Activated effector memory CD4-positive, alpha-beta T cell treated with Interleukin-2 at 50 U/mL for 16 hours (primary cell): ENCODE measurements at places on chromosomes 5 and 9.

- DNase-seq, result no peak
Measured at GRCh38 chr9:132465131-132465635, 55.2 kb downstream of the CFAP77 start.

GRCh38 chr5:126099077-126099476, 324.1 kb upstream of the GRAMD2B start:
- DNase-seq, result no peak

- no peak for DNase-seq
Measured at GRCh38 chr5:169460896-169461295, 122.7 kb upstream of the SPDL1 start.

GRCh38 chr9:38761339-38761738, 41.4 kb upstream of the FAM240B start:
- no peak for DNase-seq

DNA sequence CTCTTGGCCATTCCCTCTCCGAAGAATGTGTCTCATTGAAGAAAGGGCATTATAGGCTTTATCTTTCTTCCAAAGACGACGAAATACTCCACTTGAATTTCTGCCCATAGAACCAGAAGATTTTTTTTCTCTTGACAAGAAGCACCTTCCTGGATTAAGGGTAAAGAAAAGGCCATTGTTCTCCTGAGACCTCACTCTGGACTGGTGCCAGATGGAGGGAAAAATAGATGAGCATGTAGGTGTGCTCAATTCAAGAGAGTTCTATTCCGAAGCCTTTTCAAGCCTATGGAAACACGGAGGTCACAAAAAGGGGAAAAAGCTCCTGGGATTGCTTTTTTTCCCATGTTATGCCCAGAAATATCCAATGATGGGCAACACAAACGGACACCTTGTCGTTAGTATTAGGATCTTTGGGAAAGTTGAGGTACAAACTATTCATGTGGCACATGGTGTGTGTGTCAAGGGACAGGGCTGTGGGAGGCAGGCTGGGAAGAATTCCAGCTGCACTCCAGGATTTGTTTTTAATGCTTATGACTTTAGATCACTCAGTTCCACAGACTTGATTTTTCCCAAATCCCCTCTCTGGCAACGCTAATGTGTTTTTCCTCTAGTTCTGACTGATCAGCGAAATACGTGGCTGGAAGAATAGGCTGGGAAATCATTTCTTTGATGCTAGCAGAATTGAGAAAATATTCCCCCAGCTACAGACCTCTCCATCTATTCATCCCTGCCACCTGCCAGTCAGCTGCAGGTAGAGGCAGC, 89.9 kb downstream of the SIL1 start:
- DNase-seq, result no peak

DNA sequence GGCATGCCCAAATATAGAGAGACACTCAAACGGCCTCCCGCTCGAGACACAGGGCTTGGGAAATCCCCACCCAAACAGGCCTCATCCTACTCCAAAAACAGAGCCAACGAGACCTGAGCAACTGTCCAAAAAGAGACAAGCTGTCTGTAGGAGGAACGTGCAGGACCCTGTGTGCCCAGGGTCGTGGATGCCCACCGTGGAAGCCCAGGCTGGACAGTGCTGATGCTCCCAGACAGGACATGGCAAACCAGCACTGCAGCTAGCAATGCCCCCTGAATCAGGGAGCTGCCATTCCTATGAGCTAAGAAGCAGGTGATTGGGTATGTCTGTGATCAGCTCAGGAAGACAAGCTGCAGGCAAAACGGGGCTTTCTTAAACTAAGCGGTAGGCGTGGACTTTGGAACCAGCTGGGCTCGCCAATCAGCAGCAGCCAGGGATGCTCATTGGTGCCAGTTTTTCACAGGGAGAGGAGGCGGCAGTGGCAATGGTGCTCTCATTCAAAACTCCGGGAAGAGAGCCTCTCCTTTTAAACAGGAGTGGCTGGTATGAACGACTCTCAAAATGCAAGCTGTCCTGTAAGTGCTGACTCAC, 113.1 kb upstream of the IRX2 start:
- DNase-seq, result no peak

GRCh38 chr5:69001627-69002026, 92.2 kb upstream of the SLC30A5 start:
- DNase-seq, result no peak

GRCh38 chr5:58366461-58366860, 93.4 kb downstream of the PLK2 start:
- DNase-seq, result no peak

DNA sequence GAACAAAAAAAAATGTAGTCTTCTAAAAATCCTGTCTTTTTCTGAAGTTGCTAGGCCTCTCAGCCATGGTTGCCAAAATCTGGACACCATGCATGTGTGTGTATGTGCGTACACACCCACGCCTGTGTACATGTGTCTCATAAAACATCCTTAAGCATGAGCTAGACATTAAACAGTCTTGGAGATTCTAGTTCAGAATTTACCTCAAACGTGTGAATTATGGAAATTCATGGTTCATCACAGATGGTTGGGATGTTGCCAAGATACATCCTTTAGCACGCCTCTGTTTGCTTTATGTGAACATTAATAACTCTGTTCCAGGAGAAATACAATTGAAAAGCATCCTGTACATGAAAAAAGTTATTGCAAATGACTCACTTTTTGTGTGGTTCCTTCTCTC, 53.0 kb downstream of the F2RL2 start:
- DNase-seq, result no peak

DNA sequence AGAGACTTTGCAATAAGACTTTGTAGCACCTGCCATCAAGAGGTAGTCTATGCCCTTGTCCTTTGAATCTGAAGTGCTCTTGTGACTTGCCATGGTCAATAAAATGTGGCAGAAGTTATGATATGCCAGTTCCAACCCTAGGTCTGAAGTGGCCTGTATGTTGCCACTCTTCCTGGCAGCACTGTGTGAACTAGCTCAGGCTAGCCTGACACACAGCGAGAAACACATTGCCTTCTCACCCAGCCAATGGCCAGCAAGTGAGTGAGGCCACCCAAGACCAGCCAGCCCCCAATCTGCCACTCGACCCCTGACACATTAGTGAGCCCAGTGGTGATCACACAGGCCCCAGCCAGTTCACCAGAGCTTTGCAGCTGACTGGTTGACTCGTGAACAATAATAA, 52.7 kb upstream of the OSMR start:
- DNase-seq, result no peak

- DNase-seq, result no peak
Measured at GRCh38 chr5:107359033-107359915, 311.5 kb downstream of the EFNA5 start.

DNA sequence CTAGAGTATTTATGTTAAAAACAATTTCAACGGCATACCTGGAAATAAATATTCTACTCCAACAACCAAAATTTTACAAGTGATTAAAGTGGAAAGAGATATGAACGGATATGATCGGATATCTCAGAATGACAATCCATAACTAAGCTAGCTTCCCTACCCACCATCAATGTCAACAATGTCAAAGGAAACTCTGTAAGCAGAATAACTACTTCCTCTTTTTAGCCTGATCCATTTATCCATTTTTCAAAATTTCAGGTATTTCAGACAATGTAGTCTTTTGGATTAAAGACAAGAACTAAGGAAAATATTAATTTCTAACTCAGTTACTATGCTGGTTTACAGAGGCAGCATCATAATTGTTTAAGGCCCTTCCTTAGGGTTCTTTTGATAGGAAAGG, 188.7 kb downstream of the DENND1A start:
- DNase-seq, result no peak

DNA sequence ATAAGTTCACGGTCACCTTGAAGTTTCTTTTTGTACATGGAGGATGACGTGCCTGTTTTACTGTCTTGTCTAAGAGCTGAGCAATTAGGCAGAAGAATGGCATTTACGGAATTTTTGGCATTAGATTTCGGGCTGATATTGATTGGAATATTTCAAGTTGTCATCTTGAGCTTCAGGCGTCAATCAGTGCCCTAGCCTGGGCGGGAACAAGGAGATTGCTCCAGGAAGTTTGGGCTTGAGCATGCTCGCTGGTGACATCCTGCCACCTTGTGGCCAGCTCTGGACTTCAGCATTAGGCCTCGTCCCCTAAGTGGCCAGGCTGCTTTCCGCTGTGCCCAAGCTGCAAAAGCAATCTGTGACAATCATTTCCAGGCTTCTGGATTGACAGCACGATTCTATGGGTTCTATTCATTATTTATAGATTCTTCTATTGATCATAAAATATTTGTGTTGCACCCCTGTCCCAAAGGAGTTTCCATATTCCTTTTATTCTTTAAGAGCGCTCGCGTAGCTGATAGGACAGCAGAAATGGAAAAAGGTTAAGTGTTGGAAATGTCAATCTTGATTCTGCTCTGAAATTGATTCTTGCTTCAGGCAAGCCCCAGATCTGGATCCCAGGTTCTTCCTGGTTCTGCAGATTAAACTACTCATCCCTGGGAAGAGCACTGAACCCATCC, 79.3 kb downstream of the SLC28A3 start:
- DNase-seq, result peak; percentile 15

DNA sequence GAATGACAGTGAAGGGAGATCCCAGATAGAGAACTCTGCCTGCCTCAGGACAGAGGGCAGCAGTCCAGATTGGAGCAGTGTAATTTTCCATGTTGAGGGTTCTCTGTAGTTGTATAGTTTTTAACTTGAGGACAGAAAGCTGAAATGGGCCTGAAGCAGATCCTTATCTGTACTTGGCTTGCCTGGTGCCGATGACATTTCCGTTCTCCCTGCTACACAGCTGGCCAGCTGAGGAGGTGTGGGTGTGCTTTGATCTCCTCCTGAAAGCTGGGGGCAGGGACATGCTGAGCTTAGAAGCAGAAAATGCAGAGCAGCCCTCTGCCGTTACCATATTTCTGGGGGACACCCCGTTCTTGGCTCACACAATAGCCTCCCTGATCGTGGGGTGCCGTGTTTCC, 10.5 kb downstream of the GLRX start:
- no peak for DNase-seq

DNA sequence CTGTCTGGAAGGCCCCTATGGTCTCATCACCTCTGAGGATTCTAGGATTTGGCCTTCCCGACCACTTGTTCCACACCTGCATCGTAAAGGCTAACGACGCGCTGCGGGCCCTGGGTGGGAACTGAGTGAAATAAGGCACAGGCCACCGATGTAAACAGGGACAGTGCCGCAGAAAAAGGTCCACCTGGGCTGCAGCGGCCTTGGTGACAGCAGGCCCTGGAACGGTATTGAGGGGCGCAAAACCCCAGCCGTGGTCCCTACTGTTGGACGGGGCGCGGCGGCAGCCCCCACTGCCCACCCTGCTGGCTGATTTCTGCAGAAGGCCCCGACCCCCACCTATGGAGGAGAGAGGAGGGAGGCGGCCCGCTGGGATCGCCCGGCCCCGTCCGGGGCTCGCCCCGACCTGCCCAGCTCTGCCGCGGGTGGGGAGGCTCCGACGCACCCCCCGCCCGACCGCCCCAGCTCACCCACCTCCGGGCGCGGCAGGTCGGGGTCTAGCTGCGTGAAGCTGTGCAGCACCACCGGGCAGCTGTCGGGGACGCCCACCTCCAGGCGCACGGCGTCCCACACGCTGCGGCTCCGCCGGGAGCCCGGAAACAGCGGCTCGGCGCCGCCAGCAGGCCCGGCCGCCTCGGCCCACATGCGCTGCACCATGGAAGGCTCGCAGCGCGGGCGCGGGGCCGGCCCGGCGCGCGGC, 391 bp downstream of the RALGDS start:
- DNase-seq, result no peak

GRCh38 chr9:105206821-105207699, 37.4 kb upstream of the SLC44A1 start:
- no peak for DNase-seq

DNA sequence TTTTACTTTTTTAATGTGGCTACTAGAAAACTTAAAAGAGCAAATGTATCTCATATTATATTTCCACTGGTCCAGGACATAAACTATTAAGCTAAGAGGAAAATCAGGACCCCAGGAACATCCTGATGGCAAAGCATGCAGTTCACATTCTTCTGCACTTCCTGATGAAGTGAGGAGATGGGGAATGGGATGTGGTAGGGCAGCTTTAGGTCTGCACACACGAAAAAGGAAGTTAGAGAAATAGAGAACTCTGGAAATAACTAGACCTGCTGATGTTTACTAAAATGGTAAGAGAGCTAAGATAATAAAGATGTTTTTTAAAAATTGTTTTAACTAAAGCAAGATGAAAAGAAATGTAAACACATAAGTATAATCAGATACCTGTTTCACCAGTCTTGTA, 39.7 kb upstream of the NIPBL start:
- DNase-seq, result no peak

- no peak for DNase-seq
Measured at GRCh38 chr5:56941981-56942380, 9.9 kb downstream of the MIER3 start.

DNA sequence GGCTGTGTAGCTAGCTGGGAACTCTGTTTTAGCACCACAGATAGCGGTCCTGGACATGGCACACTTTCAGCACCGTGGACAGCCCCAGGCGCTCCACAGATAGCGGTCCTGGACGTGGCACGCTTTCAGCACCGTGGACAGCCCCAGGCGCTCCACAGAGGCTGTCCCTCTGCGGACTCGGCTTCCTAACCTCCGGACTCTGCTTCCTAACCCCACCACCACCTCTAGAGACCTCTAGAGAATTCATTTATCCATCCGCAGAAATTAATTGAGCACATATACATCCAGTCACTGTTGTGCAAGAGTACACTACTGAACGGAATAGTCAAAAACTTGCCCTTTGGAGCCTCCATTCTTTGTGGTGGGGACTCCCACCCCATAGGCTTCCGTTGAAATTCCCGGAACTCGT, 27.4 kb downstream of the UNC5A start:
- peak; percentile 29 for DNase-seq

GRCh38 chr5:181236954-181237641, 6.6 kb downstream of the RACK1 start:
- no peak for DNase-seq

DNA sequence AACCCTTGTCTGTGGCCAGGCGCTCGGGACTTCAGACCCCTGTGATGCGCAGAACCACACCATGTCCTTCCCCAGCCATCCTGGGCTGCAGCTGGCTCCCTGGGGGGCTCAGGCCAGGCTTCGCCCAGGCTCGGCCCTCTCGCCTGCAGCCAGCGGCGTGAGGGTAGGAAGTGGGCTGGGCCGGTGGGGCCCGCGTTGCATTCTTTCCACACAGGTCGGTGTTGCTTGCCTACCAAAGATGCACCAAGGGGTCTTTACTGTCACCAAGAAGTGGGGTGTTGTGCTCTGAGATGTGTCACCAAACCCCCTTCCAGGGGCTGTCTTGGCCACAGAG, 48.3 kb upstream of the RNF130 start:
- DNase-seq, result no peak

- DNase-seq, result no peak
Measured at GRCh38 chr9:131642496-131643083, 97.3 kb downstream of the PRRT1B start.

DNA sequence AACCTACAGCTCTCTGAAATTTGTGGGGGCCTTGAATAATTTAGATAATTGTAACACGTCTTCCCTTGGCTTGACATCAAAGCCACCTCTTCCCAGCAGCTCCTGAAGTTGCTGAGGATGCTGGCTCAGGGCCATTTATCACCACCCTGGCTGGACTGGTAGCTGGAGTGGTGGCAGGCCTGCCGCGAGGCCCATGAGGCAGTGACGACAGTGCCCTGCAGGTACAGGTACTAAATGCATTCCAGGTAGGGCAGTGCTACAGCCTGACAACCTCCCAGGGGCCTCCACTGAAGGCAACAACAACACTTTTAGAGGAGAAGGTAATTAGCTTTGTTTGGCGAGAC, 270.2 kb upstream of the KLF4 start:
- no peak for DNase-seq
